HuH-7.5 (cell line): ENCODE measurements at places on chromosomes 13 and 19.

- no peak for DNase-seq
These were observed 11.6 kb upstream of the CLDN10 start for GRCh38 chr13:95540888-95541287.

DNA sequence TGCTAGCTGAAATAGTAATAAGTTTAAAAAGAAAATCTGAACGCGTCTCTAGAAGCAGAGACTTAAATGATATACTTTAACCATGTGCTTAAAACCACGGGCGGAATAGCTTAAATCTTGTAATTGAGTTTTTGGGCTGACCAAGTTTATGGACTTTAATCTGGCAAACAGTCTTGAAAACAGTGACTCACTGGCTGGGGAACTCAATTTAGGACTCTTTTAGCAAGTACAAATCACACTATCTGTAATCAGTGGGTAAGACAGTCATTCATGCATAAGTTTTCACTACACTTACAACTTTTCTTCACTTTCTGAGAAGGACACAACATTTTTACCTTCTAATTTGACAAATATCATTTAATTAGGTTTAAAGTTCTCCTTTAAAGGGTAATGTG is 26.8 kb downstream of the ZNF627 start:
- DNase-seq: no peak

DNA sequence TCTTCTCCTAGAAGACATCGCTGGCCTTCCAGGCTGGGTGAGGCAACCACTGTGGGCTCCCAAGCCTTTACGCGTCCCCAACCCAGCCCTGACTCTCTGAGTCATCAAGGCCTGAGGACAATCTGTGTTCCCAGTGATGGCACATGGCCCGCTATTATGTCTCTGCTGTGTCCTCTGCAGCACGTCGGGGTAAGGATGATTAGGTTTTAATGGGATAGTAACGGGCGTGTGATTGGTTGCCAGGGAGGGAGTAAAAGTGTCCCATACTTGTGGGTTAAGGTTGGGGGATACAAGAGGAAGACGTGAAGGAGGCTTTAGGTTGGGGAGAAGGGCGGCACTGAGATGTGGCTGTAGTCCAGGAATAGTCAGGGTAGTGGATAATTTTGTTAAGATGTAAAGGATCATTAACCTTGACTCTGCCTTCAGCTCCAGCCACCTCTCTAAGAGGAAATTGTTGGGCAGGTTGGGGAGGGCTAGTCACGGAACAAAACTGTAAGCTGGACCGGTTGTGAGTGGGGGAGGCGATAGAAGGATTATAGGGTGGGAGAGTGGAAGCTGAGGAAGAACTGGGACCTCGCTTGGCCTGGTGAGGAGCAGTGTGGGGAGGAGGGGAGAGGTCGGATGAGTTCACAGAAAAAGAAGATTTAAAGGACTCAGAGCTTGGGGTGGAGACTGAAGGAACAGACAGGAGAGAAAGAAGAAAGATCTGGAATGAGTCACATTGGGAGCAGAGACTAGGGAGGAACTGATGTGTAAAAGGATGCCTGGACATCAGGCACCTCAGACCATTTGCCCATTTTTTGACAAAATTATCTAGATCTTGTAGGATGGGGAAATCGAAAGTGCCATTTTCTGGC is 27.9 kb upstream of the IGFL1 start:
- no peak for DNase-seq

DNA sequence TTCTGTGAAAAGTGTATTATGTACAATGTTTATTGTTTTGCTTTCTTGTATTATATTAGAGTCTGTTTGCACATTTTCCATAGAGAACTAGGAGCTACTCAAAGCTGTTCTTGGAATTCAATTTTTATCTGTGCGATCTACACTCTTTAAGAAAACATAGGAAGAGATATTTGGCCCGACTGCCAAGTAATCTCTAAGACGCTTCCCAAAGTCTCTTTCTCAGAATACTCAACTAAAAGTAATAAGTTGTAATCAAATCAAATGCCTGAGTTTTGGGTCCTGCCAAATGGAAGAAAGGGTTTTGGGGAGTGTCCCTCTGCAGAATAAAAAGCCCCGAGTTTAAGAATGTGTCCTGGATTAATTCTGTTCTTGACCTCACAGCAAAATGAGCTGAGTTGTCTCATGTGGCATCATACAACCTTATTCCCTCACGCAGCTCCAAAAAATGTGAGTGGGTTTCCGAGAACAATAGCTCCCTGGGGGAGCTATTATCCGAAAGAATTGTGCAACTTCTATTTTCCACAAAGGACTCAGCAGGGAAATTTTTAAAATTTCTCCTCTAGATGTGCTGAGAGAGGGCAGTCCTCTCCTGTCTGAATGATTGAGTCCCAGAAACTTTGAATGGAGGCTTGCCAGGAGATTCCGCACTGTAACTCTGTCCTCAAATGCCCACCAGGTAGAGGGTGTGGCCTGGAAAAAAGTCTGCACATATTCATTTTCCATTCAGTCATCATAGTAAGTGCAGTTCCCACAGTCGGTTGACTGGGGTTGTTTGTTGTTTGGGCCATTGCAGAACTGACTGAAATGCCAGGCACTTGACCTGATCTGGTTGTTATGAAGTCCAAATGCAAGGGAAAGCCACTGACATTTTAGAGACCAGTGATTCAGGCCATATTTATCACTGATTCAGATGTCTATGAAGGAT is 280.0 kb upstream of the SOX21 start:
- DNase-seq: no peak

DNA sequence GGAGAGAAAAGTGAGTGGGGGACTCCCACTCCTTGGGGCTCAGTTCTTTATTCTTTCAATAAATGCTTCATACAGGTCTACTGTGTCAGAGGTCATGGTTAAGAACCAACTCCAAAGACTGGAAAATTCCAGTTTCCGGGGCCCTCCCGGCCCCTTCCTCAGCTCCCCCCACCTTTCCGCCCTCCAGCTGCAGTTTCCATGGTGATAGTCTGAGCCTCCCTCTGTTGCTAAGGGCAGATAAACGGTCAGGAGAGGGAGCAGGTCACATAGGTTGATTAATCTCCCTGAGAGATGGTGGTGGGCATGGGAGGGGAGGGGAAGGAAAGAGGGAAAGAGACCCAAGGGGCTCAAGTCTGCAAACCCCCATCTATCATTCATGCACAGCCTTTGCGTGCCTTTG is 131.5 kb upstream of the USP29 start:
- no peak for DNase-seq

DNA sequence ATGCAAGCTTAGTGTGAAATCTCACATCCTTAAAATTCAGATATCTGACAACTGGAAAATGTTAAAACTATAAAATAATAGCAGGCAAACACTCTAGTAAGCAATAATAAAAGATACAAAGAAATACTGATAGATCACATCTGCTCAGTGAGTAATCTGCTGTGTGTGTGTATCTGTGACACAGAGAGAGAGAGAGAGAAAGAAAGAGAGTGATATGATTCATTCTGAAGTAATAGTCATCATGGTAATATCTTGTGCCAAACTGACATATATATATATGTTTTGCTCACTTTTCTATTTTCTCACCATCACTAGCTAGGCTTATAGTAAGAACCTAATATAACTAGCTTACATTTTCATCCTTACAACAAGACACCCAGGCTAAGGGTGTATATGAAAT is 288.0 kb upstream of the SLITRK6 start:
- DNase-seq: no peak

GRCh38 chr13:64413529-64413928 is 2816.6 kb downstream of the PCDH9 start:
- no peak for DNase-seq

DNA sequence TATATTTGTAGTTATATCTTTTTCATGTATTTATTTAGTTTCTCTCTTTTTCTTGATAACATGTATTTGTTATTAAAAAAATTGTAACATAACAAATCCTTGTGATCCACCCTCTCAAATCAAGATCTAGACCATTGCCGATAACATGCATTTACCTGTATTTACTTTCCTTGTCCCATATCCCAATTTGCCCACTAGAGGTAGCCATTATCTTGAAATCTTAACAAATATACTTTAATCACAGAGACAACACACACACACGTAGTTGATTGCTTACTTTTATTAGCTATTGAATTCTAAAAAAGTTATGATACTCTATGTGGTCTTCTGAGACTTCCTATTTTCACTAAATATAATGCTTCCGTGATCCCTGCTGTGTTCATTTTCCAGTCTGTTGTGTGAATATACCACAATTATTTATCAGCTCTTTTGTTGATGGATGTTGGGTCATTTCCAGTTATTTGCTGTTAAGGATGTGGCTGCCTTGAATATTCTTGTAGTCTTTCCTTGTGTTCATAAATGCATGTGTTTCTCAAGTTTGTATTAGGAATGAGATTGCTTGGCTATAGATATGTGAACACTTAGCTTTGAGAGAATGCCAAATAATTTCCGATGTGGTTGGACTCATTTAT is 31.3 kb upstream of the ZMYM2 start:
- peak; percentile 14 for DNase-seq

DNA sequence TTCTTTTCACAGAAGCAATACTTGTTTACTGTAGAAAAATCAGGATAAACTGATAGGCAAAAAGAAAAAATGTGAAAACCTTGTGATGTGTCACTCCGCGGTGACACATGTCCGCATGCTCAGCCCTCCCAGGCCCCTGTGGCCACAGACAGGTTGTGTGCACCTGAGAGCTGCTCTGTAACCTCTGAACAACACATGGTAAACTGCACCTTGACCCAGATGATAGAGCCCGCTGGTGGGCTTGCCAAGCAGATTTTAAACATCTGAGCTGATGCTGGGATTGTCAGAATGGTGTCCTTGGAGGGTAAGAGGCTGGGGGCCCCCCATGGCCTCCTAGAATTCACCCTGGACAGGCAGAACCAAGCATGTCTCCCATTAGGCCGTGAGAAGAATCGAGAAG is 33.8 kb downstream of the DHRS12 start:
- no peak for DNase-seq

- no peak for DNase-seq
These were observed 2.9 kb upstream of the PCDH8 start for GRCh38 chr13:52851137-52851962.

DNA sequence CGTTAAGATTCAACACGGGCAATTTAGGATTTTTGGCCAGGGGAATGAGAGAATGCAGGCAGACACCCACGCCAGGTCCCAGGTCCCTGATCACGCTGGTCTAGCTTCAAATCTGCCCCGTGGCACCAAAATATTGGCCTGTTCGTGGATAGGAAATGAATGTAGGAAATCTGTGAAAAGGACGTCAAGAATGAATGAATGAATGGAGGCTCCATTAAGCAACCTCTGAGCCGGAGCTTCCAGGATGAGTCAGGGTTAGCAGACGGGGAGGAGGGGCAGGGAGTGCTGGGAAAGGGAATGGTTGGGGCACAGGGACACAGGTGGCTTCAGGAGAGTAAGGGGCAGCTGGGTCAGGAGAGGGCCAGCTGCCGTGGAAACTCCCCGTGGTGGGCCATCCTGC is 4.2 kb downstream of the SULT2B1 start:
- DNase-seq: peak; percentile 62

DNA sequence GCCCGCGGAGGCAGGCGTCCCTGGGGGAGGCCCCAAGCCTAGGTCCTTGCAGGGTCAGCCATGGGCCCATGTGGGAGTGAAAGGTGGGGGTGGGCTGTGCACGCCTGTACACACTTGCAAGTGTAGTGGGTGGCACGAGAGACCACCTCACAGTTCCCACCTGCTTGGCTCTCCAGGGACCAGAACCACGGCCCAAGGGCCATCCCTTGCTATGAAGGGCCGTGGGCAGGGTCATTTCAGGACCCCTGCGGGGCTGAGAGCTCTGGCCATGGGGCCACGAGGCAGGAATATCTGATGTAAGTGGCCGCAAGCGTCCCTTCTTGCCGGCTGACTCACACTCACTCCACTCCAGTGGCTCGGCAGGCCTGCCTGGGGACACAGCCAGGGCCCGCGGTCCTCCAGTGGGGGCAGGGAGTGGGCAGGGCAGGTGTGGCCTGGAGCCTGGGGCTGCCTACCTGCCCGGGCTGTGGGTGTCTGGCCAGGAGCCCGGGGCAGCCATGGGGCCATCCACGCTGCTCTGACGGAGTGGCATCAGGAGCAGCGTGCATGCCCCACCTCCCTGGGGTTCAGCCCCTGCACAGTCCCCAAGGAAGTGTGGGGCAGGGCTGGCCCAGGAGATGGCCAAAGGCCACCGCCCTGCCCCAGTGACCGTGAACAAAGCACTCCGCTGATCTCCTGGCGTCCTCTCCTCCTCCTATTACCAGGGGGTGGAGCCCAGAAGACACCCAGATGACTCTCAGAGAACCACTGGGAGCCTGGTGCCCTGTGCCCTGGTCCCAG is 8.6 kb upstream of the MKNK2 start:
- no peak for DNase-seq
